ENCODE measurements at places on chromosomes 6 and 20.

- no peak for DNase-seq
Measured at GRCh38 chr6:167227984-167228383, 63.1 kb upstream of the UNC93A start.

DNA sequence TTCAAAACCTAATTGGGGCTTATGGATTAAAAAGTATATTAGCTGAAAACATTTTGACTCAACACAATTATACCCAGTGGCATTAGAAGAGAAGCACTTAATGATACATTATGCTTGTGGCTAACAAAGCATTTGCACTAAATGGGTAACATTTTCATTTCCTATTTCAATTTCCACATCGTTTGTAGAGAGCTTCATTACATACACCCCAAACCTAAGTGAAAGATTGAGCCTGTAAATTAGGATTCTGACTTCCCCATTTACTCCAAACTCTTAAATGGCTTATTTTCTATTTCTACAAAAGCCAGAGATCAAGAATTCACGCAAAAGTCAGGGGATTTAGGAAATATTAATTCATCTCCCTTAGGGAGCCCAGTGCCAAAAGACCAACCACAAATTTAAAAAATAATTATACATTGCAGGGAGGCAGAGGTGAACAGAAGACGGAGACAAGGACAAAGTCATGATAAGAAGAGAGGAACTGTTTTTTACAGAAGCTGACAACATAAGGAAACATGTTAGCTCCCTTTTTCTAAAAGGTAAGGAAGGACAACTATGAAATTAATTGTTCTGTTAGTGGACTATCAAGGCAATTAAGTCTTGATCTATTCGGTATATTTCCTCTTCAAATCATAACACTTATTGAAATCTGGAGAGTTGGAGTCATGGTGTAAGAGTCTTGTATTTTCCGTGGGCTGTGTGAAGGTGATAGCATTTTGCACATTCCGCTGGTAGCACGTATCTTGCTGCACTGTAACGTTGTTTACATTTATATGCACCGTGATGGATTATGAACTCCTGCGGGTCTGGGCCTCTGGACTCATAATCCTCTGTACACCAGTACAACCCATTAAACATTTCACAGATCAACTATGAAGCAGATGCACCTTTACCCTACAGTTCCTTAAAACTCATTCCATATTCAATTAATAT, 24.8 kb upstream of the EZR start:
- DNase-seq = no peak

- DNase-seq = no peak
Measured at GRCh38 chr6:155079985-155080452, 84.9 kb downstream of the TIAM2 start.

- DNase-seq = no peak
Measured at GRCh38 chr20:21643417-21643816, 62.0 kb upstream of the PAX1 start.

DNA sequence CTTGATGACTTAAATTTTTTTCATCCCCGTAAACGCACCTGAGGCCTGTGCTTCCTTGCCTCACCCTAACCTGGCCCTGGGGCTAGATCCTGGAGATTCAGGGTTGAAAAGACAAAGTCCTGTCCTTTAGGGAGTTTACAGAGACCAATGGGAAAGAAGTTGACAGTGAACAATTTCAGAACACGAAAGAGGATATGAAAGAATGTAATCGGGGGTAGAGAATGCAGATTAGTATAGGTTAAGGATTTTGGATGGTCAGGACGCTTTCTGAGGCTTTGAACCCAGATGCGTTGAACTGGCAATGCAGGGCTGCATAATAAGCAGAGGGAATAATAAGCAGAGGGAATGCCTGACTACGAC, 1.7 kb upstream of the FBXO5 start:
- no peak for DNase-seq

DNA sequence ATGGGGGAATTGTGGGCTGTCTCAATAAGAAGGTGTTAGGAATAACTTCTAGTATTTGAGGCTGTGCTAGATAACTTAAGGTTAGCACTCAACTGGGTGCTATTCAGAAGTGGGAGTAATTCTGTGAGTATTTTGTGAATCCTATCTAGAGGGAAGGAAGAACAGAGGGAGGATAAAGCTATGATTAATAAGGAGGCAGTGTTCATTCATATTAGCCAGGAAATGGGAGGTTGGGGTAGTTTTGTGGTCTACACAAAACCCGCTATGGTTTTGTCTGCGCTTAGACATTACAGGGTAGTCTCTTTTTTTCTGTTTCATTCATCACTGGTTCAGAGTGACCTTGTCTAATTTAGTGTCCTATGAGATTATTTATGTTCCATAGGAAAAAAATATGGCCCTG, 341.0 kb downstream of the ARHGAP18 start:
- no peak for DNase-seq

GRCh38 chr20:53621482-53622246, 28.0 kb upstream of the ZNF217 start:
- no peak for DNase-seq

GRCh38 chr20:5469111-5469510, 152.4 kb upstream of the PROKR2 start:
- no peak for DNase-seq

- peak; percentile 56 for DNase-seq
Measured at GRCh38 chr6:157667211-157668008, 155.6 kb upstream of the SNX9 start.

DNA sequence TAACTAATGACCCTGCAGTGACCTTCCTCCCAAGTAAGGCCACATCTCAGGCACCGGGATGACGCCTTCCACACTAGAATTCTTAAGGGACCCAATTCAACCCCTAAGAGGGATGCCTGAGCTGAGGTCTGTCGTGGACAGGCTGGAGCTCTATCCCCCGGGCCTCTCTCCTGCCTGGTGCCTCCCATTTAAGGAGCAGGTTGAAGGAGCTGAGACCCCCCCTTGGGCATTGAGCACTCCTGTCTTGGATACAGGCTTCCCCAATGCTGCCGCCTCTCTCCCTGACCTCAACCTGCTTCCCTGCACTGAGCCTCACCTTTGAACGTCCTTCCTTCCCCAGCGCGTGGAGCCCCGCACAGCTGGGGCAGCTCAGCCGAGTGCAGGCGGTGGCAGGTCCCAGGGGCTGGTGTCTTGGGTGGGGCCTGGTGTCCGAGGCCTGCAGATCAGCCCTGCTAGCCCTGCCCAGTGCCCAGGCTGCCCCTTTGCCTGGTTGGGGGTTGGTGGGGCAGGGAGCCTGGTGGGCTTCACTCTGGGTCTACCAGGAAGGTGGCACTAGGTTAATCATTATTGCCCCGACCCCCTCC, 19.9 kb upstream of the BHLHE23 start:
- no peak for DNase-seq

GRCh38 chr6:129508477-129509145, 201.4 kb downstream of the ARHGAP18 start:
- DNase-seq = no peak

- no peak for DNase-seq
Measured at GRCh38 chr6:32149092-32149755, 2.5 kb downstream of the PRRT1 start.

DNA sequence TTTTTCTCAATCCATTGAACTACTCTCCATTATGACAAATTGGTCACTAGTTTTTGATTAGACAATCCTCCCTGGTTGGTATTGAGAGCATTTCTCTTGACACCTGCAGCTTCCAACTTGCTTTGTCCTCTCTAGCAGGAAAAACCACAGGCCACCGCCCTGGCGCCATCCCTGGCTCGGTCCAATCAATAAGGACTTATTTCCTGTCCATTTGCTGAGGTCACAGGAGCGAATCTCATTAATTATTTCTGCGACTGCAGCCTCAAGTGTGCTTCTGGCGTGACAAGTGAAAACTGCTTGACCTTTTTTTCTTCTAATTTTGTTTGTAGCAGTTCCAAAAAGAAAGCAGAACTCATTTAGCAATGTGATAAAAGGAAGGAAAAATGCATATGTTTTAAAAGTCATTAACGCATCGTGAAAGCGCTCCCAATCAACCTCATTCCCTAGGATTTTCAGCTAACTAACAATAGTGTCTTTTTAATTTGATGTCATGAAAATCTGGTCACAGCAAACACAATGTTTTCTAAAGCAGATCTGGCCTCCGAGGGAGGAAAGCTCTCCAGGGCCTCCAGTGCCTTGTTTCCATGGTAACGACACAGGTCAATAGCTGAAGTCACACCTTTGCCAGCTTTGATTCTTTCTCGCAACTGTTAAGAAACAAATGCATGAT, 39.0 kb upstream of the BEND3 start:
- no peak for DNase-seq

DNA sequence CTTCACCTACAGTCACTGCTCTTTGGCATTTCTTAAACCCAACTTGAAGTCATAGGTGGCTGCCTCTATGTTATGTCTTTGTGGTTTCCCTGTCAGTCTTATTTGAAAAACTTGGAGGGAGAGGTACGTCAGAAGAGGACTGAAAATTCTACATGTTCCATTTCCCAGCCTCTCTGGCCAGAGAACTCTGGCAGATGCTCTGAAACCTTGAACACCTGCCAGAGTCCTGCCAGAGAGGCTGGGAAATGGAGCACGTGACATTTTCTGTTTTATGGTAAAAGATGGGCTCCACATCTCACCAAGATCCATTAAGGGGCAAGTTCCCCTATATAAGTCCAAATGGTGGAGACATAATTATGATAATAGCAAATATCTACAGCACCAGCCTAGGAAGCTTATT, 99.5 kb downstream of the MAFB start:
- DNase-seq = no peak

DNA sequence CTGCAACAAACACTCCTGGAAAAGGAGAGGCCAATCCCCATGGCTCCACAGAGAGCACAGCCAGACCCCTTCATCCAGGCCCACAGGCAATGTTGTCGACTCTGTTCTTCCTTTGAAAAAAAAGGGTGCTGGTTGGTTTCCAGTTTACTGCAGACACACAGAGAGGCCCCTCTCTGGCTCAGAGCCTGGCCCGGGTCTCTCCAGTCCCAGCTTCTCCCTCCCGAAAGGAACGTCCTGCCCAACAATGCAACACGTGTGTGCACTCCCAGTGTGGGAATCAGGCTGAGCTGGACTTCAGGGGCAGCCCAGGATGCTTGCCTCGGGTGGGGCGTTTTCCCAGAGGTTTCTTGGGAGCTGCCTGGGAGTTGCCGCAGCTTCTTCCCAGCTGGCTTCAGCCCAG, 4.5 kb upstream of the NKAIN4 start:
- DNase-seq = no peak

DNA sequence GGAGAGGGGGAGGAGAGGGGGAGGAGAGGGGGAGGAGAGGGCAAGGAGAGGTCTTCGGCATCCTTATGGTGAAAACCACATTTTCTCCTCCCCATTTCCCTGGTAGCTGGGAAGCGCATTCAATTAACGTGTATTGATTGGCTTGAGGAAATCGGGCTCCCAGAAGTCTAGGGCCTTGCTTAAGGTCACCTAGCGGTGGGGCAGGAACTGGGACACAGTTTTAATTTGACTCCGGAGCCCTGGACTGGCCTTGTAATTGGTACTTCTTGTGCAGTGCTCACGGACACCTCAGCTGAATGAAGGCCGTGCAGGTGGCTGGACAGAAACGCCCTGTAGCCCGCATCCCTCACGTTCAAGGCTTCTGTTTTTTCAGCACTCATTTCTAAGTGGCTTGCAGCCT, 42.8 kb downstream of the CTCFL start:
- DNase-seq = no peak

DNA sequence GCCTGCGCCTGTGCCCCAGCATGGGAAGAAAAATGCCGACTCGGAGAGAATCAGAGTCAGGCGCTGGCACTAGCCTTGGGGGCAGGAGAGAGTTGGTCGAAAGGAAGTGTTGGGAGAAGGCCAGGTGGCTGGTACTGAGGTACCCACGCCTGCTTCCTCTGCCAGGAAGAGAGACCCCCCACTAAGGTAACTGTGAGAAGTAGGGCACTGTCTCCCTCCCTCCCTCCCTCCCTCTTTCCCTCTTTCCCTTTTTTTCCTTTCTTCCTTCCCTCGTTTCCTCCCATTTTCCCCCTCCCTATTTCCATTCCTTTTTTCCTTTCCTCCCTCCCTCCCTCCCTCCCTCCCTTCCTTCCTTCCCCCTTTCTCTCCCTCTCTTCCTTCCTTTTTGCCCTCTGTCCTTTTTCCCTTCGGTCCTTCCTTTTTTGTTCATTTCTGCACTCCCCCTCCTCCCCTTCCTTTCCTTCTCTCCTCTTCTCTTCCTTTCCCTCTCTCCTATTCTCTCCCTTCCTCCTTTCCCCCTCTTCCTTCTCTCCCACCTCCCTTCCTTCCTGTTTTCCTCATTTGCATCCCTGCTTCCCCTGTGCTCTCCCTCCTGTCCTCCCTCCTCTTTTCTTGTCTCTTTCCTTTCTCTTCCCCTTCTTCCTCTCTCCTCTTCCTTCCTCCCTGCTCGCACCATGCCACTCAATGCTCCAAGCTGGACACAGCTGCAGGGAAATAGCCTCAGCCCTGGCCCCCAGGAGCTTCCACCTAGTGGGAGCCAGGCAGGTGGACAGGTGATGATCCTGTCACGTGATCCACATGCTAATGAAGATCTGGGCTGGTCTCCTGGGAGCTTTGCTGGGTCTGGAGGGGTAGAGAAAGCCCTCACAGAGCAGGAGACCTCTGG, 148.0 kb downstream of the DHX35 start:
- no peak for DNase-seq

DNA sequence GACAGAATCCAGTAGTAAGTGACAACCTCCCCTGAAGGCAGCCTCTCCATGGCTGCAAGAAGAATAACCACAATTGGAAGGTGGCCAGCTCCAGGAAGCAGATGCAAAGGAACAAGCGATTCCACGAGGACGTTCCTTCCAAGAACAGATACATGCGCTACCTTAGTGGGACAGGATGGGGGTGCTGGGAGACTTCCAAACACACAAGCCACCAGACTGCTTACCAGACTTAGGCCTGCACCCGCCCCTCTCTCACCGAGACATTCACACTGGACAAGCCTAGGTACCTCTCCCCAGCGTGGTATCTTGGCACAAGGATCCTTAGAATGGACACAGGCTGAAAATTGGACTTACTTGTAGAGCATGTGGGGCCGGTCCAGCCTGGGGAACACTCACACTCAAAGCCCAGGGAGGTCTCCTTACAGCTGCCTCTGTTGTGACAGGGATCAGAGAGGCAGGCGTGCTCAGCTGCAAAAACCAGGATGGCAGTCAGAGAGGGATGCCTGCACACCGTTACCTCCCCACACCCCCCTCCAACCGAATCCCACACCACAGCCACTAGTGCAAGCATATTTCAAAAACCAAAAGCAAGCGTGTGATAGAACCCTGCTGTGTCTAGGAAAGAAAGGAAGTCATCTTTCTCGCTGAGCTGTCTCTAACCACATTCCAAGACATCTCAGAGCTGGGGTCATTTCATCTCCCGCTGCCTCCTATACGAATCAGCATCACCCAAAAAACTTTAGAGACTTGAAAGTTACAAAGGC, 22.4 kb downstream of the JAG1 start:
- DNase-seq = no peak

DNA sequence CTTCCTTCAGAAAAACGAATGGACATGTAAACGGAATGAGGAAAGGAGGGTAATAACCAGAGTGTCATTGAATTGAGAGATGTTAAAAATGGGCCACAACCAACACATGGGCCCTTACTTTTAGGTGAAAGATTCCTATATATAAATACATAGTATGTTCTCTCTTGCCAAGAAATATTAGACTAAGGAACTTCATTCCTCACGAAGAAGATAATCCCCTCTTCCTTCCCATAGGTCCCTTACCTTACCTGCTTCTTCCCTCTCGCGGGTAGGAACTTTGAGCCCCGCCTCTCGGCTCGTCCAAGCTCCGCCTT, 295 bp upstream of the TBC1D22B start:
- DNase-seq = no peak

GRCh38 chr6:117938311-117938995, 31.4 kb downstream of the SLC35F1 start:
- no peak for DNase-seq

GRCh38 chr20:43721429-43722152, 5.2 kb downstream of the GTSF1L start:
- no peak for DNase-seq

- DNase-seq = no peak
Measured at GRCh38 chr20:39645131-39645530, 683.0 kb downstream of the DHX35 start.

All from activated naive CD4-positive, alpha-beta T cell treated with Interleukin-2 at 50 U/mL for 16 hours (primary cell).